Natural killer cell treated with Interleukin-12 subunit alpha and Interleukin-12 subunit beta and Interleukin-15 and Interleukin-18, amount 100 ng/mL, for 72 hours (primary cell): ENCODE measurements at places on chromosomes 12 and 14.
A peak's percentile ranks its signal among the peaks of the same experiment; 100 is the strongest.

GRCh38 chr12:38538319-38538718 lies 221.7 kb downstream of the ALG10B start:
- DNase-seq, result no peak

DNA sequence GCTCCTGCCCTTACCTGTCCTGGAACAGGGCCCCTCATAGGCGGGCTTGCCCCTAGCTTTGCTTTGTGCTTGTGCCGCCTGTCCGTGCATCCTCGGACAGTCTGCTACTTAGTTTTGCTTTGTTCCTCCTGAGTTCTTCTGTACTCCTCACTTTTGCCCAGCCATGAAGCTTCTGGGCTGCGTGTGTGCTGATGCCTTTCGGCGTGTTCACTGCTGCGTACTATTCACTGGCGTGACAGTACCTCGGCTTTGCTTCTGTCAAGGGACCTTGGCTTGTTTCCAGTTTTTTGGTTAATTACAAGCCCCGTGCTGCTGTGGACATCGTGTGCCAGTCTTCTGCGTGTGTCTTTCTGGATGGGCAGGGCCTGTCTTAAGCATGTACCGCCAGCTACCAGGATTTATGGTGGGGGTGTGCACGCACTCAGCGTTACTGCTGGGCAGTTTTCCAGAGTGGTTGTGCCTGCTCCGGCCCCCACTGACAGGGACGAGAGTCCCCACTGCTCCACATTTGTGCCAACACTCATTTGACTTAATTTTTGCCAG lies 2.5 kb downstream of the PACS2 start:
- DNase-seq, result peak; percentile 39

GRCh38 chr12:1799882-1800400 lies 20.4 kb upstream of the LRTM2 start:
- no peak for DNase-seq

- DNase-seq, result no peak
Observed at GRCh38 chr12:66663611-66664010, 15.3 kb downstream of the GRIP1 start.
